ENCODE measurements at places on chromosomes 3 and 15. TPM values are rescaled to one million over a fixed set of nuclear protein-coding genes. Genes with fewer than 3 reads are reported as not detected.

Gene TNFAIP8L3
- 9.7 TPM for total RNA-seq

DNA sequence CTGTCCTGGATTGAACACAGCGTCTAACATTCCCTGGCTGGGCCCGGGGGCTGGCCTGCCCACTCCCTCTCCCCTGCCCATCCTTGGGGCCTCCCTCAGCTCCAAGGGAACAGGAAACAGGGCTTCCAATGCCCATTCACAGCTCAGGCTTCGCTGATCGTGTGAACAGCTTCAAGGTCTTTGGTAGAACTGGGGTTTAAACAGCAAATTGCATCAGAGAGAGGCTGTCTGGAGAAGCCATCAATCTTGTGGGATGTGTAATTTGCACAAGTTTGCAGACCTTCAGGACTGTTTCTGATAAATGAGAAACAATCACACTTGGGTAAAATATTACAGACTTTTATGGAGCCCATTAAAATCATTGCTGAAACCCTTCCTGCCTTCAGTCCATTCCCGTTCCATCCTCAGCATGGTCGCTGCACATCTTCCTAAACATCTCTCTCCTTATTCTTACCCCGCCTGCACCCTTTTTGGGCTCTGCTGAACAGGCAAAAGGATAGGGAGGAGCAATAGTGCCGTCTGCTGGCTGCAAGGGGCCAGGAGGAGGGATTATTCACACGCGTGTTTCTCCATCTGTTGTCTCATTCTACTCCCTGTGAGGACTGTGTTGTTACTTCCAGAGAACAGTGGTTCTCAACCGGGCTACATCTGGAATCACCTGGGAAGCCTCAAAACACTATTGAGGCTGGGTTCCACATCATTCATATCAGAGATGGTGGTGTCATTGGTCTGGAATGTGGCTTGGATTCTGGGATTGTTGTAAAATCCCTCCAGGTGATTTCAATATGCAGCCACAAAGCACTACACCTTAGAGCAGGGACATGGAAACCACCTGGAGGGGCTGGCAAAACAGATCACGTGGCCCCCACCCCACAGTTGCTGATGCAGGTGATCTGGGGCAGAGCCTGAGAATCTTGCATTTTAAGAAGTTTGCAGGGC lies 116.3 kb downstream of the CLSTN2 start:
- no peak for DNase-seq

GRCh38 chr3:100060685-100061484 lies 53.4 kb downstream of the FILIP1L start:
- DNase-seq = no peak

Gene CPLX3
- total RNA-seq = not detected

GRCh38 chr3:150746791-150747590 lies 16.0 kb downstream of the SIAH2 start:
- no peak for DNase-seq
